ENCODE measurements at places on chromosomes 5 and 9.

GRCh38 chr9:14309403-14309802 is 4.5 kb downstream of the NFIB start:
- no peak for DNase-seq

GRCh38 chr5:174073122-174073660 is 27.7 kb downstream of the NSG2 start:
- DNase-seq: no peak

- no peak for DNase-seq
These were observed 18.8 kb upstream of the OR2K2 start for GRCh38 chr9:111348821-111349271.

DNA sequence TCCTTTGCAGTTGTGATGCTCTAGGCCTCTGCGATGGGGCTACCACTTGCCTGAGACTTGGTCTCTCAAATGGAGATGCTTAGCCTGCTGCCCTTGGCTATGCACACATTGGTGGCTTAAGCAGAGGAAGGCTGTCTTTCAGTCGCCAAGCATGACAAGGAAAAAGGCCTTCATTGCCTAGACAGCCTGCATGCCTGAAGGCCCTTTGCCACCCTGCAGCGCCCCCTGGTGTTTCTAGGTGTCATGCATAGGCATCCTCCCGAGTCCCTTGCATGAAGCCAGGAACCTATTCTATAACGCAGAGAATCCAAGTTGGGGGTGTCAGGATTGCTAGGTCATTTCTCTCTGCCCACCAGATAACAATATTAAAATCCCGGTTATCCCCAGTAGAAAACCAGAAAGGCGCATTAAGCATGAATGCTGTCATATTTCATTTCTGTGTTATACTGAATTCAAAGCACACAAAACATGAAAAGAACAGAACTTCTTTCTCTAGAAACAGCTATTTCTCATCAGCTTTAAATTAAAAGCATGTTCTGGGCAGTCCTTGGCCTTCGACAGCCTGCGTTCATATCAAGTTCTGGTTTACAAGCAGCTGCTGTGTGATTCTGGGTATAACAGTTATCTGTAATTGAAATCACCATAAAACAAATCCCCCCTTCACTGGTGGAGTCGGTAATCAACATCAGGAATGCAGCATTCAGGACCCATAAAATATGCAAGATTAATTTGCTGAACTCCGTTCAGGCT is 59.7 kb upstream of the TRPC7 start:
- peak; percentile 68 for DNase-seq

DNA sequence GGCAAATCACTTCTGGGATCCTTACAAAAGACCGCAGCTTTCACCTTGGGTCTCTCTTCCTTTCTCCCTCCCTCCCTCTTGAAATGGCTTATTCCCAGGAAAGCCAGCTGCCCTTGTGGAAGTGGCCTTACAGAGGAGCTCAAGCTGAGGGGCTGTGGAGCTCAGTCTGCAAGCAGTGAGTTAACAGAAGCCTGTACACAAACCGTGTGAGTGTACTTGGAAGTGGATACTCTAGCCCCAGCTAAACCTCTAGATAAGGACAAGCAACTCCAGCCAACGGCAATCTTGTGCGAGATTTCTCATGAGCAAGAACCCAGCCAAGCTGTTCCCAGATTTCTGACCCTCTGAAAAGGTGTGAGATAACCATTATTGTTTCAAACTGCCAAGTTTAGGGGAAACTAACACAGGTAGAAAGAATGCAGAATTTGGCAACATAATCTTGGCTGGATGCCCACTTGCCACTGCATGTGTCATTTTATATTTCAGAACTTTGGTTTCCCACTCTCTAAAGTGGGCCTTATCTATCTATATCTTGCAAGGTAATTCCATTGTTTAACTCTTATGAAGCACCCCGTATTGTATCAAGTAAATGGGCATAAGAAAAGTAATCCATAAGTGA is 85.6 kb downstream of the CDH18 start:
- no peak for DNase-seq
